ENCODE measurements at places on chromosomes 11 and 22. TPM values are rescaled to one million over a fixed set of nuclear protein-coding genes. Genes with fewer than 3 reads are reported as not detected.

The SAAL1 gene
- total RNA-seq: 11.0 TPM

The MS4A4A gene
- 11.5 TPM for total RNA-seq

The DEUP1 gene
- not detected for total RNA-seq

The EMSY gene
- total RNA-seq: 11.0 TPM

The OR51F1 gene
- total RNA-seq: not detected

The NRXN2 gene
- total RNA-seq: 9.4 TPM

The ACAD8 gene
- 13.0 TPM for total RNA-seq

The MMP7 gene
- total RNA-seq: not detected

The RAB38 gene
- total RNA-seq: 1.6 TPM

The LMO2 gene
- 16.7 TPM for total RNA-seq

The FIBIN gene
- total RNA-seq: 42.8 TPM

Data from skeletal muscle tissue (tissue), 5 donors.